ENCODE measurements at places on chromosomes 12 and 14.

- no peak for DNase-seq
These were observed 91.4 kb downstream of the PLEKHA5 start for GRCh38 chr12:19220852-19221466.

DNA sequence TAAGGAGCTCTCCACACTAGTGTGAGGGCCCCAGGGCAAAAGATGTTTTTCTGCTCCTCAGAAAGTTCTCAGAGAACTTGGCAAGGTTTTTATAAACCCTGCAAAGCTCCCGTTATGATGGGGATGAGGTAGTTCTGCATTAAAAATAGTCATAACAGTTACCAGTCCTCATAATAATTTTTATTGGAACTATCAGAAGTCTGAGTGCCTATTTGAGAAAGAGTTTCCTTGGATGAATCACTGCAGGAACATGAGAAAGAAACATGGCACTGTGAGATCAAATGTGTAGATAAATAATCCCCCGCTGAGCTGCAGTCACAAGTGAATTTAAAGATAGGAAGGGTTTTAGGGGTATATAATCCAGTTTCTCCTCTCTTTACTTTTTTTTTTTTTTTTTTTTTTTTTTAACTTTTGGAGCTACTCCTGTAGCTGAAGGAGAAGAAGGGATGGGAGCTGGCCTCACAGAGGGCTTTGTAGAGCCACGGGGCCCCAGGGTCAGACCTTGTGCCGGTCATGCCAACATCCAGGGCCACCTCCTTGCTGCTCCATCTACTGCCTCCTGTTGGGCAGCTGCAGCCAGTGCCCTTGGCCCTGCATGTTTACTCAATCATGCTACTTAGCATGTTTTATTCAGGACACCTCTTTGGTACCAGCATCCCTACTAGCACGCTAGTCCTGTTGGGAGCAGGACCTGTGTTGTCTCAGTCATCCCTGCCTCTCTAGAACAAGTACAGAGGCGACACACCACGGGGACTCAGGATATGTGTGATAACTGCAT lies 39.5 kb downstream of the EVL start:
- DNase-seq = no peak

DNA sequence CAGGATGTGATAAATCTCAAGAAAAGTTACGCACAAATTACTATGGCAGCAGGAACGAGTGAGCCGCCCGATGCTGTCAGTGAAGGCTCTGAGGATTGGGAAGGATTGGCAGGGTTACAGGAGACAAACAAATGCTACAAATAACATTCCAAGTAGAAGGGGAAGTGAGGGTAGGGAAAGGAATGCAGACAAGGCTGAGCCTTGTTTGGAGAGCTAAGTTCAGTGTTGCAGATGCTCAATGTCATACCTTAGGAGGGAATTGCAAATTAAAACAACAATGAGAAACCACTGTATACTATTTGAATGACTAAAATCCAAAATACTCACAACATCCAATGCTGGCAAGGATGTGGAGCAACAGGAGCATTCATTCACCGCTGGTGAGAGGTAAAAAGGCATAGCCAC lies 1.3 kb downstream of the CLEC9A start:
- no peak for DNase-seq

GRCh38 chr14:44639781-44640385 lies 132.8 kb upstream of the FSCB start:
- no peak for DNase-seq

DNA sequence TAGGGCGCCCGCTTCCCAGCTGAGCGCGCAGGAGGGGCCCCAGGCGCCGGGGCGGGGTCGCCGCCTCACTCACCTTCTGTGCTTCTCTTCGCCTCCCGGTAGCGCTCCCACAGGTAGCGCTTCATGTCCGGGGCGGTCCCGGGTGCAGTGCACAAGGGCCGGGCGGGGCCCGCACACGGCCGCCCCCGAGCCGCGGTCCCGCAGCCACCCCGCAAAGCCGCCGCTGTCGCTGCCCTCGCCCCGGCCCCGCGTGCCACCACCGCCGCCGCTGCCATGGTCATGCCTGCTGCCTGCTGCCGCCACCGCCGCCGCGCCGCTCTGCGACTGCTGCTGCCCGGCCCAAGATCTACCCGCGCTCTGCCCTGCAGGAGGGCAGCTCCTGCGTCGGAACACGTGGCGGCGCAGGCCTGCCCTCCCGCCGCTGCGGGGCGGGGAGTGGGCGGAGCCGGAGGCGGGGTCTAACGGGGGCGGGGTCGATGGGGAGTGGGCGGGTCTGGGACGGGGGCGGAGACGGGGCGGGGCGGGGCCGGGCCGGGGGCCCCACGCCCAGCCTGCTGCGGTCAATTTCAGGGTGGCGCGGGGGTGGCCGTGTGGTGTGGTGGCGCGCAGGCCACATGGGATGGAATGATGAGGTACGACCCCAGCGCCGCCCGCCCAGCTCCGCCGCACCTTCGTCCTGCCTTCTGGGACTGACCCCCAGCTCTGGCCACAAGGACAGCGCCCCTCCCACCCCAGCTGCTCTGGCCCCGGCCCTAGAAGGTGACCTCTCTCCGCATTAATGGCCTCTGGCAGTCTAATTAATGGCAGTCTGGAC lies at the start of gene NT5DC3:
Gene NT5DC3, minus strand, starts transcription at position 359 of the 814 bp plus-strand sequence. Its CDS starts 78 bp downstream, at position 281.
- peak; percentile 71 for DNase-seq

- DNase-seq = no peak
These were observed 206.2 kb downstream of the CHST11 start for GRCh38 chr12:104662908-104663307.
